ENCODE measurements at places on chromosomes 6 and 20.

DNA sequence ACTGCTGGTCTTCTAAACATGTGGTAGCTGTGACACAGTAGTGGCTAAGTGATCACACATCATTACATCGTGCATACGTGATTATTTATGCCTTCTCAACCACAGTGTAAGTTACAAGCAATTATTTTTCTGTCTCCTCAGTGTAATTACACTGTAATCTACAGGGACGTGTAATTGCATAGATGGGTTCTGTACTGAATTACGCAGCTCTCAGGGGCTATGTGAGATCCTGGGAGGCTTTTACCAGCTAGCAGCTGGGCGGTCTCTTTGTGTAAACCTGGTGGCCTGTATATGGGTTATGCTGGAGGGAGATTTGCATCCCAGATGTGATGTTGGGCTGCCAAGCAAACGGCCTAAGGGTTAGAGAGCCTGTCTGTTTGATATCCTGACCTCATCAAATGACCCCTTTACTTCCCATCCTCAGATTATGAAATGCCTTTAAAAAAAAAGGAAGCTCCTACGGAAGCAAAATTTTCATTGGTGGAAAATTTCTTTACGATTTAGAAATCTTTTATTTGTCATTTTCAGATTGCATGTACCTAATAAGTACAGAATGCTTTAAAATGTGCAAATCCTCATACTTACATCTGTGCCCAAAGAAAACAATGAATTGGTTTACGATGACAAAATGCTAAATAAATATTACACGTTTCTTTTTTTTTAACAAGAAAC, 402.8 kb upstream of the JAG1 start:
- DNase-seq, result peak; percentile 95

DNA sequence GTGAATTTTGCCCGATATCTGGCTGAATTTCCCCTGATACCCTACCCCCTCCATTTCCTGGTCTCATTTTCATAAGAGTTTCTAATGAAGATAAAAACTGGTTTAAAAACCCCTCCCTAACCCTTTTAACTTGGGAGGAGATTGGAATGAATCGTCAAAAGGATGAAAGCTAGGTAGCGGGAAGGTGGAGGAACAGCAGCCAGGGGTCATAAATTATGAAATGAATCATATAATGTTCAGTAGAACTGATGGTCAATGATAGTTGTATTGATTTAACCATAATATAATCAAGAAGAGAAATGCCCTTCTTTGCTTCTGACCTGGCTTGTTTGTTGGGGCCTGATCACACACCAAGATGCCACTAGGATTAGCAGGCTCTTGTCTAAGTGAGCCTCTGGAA, 38.5 kb upstream of the SGK1 start:
- DNase-seq, result no peak

DNA sequence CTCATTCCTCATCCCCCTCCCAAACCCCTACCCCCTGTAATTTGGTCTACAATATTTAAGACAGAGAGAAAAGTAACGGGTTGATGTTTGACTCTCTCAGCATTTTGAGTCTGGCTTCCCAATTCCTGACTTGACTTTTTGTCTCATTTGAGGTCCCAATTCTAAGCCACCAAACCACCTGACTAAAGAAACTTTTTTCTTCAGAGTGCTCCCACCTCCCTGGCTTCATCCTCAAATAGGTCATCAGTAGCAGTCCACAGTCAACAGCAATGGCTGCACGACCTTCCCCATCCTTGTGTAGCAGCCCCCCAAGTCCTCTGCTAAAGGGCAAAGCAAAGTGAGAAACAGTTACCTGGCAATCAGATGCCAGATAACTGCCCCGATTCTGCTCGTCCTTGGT, 1.8 kb downstream of the PLEKHG1 start:
- DNase-seq, result no peak

GRCh38 chr20:4585104-4585753, 136.5 kb upstream of the PRND start:
- no peak for DNase-seq

DNA sequence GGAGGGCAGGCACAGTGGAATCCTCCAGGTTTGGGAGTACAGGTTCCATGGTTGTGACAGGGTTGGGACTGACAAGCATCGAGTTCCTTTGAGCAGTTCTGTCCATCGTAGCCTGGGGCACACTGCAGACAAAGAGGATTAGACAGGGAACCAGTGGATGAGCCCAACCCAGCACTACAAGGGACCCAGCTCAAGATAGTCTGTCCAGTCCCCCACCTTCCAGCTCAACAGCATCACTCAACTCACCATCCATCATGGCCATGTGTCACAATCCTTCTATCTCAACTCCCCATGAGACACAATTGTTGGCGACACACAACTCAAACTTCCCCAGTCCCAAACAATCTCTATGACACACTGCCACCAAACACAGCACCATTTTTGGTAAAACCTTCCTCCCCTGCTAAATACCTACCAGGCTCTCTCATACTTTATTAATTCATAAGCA, 11.8 kb upstream of the GPSM3 start:
- no peak for DNase-seq

DNA sequence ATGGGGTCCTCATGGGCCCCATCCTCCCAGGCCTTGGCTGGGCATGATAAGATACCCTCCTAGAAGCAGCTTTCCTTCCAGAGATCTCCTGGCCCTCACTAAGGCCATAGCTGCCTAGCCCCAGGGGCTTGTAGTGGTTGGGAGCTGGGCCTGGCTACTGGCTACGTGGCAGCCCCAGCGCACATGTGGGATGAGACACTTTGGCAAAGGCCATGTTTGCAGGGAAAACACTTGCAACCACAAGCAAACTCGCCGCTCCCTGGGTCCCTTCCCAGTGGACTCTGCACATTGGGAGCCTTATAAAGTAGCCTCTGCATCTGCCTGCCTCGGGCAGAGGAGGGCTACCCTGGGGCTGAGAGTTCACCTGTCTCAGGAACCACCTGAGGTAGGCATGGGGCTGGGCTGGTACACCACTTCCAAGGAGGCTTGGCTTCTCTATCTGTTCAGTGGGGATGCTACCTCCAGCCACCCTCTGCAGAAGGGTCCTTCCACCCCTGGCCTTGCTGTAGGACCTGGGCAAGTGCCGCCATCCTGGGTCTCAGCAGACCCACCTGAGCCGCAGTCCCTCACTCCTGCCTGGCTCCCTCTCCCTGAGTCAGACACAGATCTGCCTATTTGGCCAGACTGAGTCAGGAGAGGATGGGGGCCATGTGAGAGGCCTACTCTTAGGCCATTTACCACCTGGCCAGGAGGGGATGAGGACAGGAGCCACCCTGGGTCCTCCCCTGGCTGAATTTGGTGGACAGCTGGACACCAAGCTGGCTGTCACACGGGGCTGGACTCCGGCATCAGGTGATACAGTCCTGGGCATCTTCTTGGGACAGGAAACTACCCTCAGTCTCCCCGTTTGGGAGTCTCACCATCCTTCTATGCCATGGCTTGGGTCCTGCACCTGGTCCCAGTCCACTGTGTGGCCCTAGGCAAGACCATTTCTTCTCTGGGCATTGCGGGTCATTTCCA, at the start of gene BPIFB2:
BPIFB2 (plus strand) TSS at position 329 of the 960 bp plus-strand sequence. CDS start 871 bp downstream, outside the sequence.
- DNase-seq, result no peak

DNA sequence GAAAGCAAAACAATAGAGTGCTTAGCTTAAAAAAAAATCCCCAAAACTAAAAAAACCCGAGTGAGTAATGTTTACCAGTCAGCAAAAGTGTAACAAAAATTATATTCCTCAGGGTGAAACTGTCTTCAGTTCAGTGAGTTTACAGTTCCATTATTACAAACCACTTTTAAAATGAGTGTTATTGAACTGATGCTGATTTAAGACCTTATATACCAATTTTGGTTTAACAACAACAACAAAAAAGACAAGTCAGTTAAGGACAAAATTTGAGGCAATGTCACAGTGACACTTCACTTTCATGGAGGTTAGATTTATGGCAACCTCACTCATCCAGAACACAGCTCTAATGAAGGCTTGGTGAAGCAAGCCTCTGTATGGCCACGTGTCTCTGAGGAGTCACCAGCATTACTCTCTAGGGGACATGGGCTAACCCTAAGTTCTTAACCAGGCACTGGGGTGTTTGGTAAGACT, 630.8 kb downstream of the PHF3 start:
- DNase-seq, result no peak

- DNase-seq, result no peak
Measured at GRCh38 chr20:36334281-36335205, 28.4 kb downstream of the DLGAP4 start.

DNA sequence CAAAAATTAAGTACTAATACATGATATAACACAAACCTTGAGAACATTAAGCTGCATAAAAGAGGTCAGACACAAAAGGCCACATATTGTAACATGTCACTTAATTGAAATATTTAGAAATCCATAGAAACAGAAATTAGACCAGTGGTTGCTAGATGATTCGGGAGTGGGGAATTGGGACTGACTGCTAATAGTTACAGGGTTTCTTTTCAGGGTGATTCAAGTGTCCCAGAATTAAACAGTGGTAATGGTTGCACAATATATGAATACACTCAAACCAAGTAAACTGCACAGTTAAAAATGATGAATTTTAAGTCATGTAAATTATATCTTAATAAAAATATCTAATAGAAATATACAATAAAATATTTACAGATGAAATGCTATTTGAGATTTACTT, 174.5 kb downstream of the WDR27 start:
- no peak for DNase-seq

- no peak for DNase-seq
Measured at GRCh38 chr20:18416486-18416885, 50.3 kb downstream of the DZANK1 start.

- DNase-seq, result no peak
Measured at GRCh38 chr6:1605004-1605892, 4.5 kb upstream of the FOXC1 start.

GRCh38 chr6:5681480-5681879, 325.2 kb downstream of the NRN1 start:
- DNase-seq, result no peak

DNA sequence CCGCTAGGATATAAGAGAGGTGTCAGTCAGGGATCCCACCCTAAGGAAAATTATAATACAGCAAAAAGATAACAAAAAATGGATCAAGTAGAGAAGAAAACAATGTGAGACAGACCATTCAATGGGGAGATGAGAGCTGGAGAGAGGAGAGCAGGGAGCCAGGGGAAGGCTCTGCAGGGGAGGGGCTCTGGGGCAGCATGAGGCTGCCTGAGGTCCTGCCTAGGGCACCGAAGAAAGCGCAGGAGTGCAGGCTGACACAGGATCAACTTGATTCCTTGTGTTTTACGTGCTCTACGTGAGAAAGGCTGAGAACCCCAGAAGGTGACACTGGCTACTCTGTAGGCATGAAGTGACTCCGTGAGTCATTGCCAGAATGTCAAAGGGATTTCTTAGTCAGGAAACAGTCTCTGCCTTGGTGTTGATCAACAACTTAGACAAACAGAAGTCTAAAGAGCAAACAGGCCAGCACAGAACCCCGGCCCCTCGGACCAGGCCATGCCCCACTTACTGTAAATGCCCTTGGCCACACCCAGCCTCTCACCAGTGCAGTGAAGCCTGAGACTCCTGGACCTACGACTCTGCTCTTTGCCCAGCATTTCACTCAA, 290.1 kb upstream of the PRDM1 start:
- no peak for DNase-seq

DNA sequence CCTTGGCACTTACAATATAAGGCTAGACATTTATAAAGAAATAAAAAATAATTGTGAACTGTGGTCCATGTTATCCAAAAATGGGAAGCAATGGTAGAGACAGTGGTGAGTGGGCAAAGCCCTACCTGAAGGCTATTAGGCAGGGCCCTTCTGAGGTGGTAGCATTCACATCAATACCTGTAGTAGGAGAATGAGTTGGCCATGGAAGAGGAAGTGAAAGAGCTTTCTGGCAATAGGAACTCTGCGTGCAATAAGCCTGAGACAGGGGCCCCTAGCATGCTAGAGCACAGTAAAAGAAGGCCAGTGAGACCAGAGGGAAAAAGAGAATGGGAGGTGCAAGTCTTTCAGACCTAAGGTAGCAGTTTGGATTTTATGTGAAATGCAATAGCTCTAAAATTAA, 754.5 kb downstream of the PTPRT start:
- no peak for DNase-seq

DNA sequence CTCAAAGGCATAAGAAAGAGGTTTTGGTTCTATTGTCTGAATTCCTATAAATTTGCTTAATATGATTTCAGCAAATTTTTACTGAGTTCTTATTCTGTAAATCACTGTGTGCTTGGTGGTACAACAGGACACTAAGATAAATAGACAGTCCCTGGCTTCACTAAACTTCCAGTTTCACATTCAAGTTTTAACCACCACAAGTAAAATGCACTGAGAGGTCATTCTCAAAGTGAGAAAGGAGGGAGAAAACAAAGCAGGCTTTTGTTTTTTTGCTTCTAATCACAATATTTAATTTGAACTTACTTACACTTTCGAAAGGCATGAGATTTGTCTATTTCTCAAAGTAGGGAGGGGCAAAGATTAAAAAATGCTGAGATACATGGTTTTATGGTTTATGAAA, 445.7 kb downstream of the CDC5L start:
- DNase-seq, result no peak

DNA sequence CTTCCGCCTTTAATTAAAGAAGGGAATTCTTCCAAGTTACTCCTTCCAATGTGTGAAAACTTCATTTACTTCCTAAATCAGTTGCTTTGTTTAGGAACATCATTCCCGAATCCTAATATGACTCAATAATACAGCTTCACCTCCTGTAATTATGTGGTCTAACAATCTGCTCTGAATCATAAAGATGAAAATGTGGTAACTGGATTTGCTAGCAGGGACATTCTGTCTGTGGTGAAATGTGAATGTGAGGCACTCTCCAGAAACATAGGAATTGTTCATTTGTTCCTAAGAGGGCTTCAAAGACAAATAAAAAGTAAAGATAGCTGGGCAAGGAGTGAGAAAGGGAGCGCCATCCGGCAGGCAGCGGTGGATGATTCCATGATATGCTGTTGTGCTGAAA, 678.1 kb downstream of the KIF16B start:
- no peak for DNase-seq

DNA sequence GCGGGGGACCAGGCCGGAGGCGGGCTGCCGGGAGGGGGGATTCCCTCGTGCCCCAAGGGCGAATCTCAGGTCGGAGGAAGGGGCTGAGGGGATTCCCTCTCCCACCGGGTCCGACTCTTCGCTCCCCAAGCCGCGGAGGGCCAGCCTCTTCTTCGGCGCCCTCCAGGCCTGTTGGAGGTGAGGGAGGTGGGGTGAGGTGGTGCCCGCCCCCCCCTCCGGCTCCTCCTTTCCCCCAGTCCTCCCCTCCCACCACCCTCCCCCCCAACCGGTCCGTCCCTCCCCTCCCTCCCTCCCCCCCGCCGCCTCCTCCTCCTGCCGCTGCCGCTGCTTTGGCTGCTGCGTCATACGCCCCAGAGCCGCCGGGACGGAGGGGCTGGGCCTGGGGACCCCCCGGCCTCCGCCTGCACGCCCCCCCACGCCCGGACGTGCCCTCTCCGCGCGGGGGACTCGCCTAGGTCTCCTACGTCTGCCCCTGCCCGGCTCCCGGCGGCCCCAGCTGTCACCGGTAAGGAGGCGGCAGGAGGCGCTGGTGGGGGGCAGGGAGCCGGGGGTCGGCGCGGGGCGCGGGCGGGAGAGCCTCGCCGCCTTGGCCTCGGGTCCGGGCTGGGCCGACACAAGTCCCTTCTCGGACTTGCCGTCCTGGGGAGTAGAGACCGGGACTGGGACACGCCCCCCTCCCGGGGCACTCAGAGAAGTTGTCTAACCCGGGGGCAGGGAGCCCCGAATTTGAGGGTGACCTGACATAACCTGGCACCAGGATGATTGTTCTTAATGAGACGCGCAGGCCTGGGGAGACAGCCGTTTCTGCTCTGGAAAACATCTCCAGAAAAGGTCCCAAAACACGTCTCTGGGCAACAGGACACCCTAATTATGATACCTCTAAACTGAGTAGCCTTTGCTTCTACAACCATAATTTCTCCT, at the start of gene PHF1:
PHF1 (plus strand) TSS at position 304 of the 921 bp plus-strand sequence. CDS start 1,250 bp downstream, outside the sequence.
- DNase-seq, result peak; percentile 83

- DNase-seq, result no peak
Measured at GRCh38 chr20:50055524-50056083, 57.3 kb downstream of the UBE2V1 start.

GRCh38 chr6:163954088-163954775, 539.7 kb downstream of the QKI start:
- DNase-seq, result no peak
